ENCODE measurements at places on chromosomes 1 and 21.

GRCh38 chr1:4506591-4506990, 147.8 kb upstream of the AJAP1 start:
- DNase-seq = no peak

DNA sequence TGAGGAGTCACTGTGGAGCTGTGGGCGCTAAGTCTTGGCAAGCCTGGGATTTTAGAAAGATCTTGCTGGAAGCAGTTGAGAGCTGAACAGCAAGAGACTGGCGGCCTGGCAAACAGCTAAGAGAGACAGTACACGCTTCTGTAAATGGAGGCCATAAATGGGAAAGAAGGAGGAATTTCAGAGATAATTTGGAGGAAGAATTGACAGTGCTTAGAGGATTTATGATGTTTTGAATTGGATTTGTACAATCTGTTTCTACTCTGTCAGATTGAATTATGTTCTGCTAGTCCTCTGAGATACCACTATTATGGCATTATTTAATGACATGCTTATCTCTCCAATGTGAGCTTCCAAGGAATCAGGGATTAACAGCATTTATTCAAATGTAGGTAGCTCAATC, 50.1 kb downstream of the ABCA4 start:
- DNase-seq = no peak

- DNase-seq = no peak
Measured at GRCh38 chr1:189803364-189803763, 674.3 kb downstream of the BRINP3 start.

DNA sequence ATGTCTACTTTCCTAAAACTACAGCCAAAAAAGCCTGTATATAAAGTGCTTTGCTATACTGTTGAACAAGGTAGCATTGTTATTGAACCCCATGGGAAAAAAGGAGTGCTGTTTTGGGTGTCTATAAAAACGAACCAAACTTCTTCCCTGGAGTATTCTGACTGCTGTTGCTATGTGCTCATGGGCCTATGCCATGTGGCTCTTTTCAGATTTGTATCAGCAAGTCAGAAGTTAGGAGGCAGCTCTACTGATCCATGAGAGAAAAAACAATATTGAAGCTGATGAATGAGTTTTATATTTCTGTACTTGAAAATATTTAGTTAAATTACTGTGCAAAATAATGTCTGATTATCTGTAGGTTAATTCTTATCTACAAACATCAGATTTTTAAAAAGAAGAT, 66.5 kb downstream of the ADGRL2 start:
- no peak for DNase-seq

DNA sequence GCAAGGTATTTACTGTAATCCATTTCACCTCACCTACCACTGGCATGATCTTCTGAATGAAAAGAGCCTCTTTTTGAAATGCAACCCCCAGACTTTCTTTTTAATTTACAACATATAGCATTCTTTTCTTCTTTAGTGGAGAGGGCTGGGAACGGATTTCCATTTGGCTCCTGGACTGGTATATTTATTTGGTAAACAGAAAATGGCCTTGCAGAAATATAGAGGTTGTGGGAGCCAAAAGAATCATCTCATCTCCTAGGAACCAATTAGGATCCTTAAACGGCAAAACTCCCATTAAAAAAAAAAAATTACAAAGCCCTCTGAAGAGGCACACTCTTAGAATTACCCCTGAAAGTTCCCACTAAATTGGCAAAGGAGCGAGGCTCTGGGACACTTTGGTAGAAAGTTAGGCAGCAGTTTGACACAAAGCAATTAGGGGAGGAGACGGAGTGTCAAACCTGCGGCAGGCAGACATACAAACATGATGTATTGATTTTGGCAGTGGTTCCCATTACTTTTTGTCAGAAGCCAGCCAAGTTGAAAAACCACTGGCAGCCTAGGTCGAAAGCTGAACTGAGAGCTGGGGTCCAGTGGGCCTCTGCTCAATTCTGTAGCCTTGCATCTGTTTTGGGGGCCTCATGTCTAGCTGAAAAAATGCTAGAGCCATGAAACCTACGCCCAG, 135.1 kb upstream of the MAGI3 start:
- no peak for DNase-seq

- DNase-seq = no peak
Measured at GRCh38 chr21:42423197-42423675, 19.5 kb downstream of the UBASH3A start.

GRCh38 chr1:114554577-114554976, 26.8 kb downstream of the BCAS2 start:
- no peak for DNase-seq

- DNase-seq = no peak
Measured at GRCh38 chr1:202144402-202145067, at the start of gene ARL8A. ARL8A (minus strand) TSS chr1:202144737; CDS start chr1:202144572, 165 bp downstream.

DNA sequence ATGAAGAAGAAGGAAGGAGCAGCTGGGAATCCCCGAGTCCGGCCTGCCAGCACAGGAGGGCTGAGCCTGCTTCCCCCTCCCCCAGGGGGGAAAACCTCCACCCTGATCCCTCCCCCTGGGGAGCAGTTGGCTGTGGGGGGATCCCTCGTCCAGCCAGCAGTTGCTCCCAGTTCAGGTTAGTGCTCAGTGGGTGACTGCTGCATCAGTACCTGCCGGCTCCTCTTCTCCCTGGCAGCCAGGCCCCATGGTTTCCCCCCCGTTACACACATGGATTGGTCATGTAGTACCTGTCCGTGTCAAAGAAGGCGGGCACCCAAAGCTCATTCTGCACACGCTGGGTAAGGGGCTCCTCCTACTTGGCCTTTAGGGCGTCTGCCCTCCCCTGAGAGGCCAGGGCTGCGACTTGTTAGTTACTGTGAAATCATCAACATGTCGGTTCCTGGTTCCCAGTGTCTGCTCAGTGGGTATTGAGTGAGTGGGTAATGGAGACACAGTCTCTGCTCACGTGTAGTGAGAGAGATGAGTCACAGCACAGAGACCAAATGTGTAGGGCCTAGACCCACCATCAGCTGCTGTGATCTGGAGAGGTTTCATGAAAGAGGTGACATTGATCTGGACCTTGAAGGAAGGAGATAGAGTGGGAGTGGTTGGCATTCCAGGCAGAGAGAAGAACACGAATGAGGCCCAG, 11.5 kb downstream of the NECAP2 start:
- DNase-seq = no peak

- DNase-seq = no peak
Measured at GRCh38 chr1:1084372-1085170, 10.5 kb upstream of the RNF223 start.

- no peak for DNase-seq
Measured at GRCh38 chr1:50103615-50104081, 5.1 kb upstream of the ELAVL4 start.

DNA sequence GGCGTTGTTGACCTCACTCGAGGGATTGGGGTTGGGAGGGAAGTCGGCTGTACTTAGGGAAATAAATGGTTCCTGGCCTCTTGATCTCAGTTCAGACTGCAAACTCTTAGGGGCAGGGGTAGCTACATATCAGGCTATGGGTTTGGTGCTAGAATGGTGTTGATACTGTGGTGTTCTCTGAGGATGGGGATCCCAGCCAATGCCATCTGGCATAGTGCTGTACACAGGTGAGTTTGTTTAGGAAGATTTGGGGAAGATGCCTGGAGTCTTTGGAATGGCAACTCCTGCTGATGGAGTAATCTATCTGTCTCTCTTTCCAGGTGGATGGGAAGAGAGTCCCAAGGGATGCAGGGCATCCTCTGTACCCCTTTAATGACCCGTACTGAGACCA, 14.3 kb upstream of the NASP start:
- no peak for DNase-seq

GRCh38 chr1:27563341-27563590, 40.7 kb downstream of the AHDC1 start:
- no peak for DNase-seq

- no peak for DNase-seq
Measured at GRCh38 chr1:23864801-23865542, 3.1 kb downstream of the FUCA1 start.

- no peak for DNase-seq
Measured at GRCh38 chr1:23682946-23683345, 8.7 kb upstream of the RPL11 start.

GRCh38 chr1:66305927-66306326, 228.0 kb upstream of the SGIP1 start:
- DNase-seq = no peak

GRCh38 chr1:225700889-225701465, 48.1 kb upstream of the ENAH start:
- no peak for DNase-seq

DNA sequence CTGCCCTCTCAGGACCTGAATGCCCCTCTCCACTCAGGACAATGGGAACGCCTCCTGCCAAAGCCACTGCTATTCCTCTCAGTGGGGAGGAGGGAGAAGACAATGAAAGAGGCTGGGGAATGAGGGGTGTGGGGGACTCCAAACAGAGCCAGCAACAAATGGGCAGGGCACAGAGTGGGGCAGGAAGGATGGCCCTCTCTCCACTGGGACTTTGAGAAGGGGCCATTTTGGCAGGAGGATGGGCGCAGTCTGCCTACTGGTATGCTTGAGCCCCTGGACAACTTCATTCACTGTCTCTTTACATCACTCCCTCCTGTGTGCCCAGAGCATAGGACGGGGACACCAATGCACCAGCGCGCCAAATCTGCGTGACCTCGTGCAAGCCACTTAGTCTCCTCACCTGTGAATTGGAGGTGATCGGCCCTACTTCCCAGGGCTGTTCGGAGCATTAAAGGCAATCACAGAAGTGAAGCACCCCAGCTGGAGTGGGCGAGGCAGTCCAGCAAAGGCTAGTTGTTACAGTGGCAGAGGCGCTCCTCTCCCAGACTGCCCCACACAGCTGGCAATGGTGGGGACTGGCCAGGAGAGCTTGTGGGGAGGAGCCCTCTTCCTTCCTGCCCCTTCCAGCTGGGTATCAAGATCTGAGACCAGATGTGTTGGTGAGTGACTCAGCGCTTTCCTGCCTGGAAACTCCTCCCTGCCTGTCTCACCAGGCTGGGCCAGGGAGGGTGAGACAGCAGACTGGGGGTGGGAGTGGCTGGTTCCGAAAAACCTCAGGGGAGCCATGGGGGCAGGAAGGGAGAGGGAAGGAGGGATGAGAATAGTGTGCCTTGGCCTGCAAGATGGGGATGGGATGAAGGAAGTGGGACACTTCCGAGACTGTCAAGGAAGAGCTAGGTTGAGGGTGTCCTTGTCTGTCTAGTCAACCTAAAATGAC, 22.4 kb upstream of the SYNC start:
- no peak for DNase-seq

DNA sequence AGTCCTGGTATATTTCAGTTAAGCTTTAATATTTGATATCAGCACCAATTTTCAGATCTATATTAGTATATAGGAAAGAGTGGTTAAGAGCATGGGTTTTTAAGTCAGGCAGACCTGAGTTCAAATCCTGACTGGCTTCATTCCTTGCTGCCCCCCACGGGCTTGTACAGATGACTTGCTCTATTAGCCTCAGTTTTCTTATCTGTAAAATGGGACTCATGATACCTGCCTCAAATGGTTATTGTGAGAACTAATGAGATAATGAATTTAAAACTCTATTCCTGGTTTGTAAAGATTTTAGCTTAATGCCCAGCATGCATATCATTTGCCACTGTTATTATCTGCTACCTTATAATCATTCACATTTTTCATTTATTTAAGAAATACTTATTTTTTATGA, 264.5 kb downstream of the RPS6KC1 start:
- no peak for DNase-seq

DNA sequence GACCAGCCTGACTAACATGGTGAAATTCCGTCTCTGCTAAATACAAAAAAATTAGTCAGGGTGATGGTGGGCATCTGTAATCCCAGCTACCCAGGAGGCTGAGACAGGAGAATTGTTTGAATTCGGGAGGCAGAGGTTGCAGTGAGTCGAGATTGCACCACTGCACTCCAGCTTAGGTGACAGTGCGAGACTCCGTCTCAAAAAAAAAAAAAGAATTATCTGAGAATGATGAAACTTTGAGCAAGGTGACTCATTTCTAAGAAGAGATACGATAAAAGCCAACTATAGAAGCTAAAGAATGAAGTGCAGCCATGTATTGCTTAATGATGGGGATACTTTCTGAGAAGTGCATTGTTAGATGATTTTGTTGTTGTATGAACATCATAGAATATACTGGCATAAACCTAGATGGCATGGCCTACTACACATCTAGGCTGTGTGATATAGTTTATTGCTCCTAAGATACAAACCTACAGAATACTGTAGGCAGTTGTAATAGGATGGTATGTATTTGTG, 64.7 kb downstream of the SNRPE start:
- DNase-seq = no peak

All from activated CD8-positive, alpha-beta memory T cell treated with anti-CD3 and anti-CD28 coated beads for 4 hours (primary cell).